Dermis microvascular lymphatic vessel endothelial cell (primary cell): ENCODE measurements at places on chromosomes 3 and 15. TPM values are rescaled to one million over a fixed set of nuclear protein-coding genes. Genes with fewer than 3 reads are reported as not detected.

DNA sequence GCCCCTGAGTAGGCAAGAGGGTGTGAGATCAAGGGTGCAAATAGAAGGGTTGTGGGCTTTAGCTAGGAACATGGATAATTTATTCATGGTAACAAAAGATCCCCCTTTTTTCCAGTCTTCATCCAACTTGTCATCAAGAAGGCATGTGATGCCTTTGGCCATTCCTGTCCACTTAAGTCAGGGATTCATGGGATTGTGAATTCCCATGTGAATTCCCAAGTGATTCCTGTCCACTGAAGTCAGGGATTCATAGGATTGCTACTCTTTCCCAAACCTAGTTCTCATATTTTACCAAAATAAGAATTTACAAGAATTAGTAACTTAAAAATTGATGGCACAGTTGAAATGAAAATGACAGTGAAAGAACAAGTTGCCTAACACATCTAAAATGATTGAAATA, 40.8 kb downstream of the HMG20A start:
- no peak for DNase-seq

GRCh38 chr3:149992416-149993058, 21.8 kb upstream of the PFN2 start:
- DNase-seq, result no peak

- no peak for DNase-seq
Measured at GRCh38 chr3:187044206-187044605, 95.1 kb downstream of the RPL39L start.

DNA sequence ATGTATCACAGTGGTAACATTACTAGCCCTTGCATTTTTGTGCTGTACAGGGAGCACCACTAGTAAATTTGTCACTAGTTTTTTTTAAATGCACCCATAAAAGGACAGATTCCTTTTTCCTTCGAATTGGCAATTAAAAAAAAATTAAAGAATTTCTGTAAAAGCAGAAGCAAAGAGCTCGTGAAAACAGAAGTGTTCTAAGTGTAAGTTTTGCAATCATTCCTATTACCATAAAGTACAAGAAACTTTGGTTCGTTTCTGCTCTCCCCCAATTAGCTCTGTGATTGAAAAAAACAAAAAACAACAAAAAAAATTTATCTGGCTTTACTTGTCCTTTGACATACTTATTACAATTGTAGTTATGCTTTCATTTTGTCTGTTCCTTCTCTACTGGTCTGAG, 5.3 kb downstream of the SERP1 start:
- no peak for DNase-seq

The STARD5 gene
- 0.77 and 1.9 TPM in 2 replicates for total RNA-seq

GRCh38 chr3:192382861-192383260, 344.5 kb downstream of the FGF12 start:
- DNase-seq, result no peak

The PXYLP1 gene
- total RNA-seq, result 0.39 and 0.76 TPM in 2 replicates

DNA sequence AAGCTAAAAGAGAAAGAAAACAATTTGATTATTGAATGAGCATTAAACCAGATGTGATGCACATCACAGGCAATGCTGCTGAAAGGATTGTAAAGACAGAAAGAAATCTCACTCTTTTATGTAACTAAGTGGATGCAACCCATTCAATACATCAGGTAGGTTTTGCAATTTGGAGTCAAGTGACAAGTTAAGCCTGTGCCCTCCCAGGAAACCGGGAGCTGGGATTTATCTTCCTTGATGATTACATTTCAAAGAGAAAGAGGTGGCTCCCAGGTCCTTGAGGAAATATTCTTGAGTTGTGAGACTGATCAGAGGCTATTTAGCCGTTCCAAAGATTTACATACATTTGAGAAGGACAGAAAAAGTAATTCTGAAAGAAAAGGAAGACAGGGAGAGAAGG, 219.0 kb upstream of the PROK2 start:
- DNase-seq, result no peak

DNA sequence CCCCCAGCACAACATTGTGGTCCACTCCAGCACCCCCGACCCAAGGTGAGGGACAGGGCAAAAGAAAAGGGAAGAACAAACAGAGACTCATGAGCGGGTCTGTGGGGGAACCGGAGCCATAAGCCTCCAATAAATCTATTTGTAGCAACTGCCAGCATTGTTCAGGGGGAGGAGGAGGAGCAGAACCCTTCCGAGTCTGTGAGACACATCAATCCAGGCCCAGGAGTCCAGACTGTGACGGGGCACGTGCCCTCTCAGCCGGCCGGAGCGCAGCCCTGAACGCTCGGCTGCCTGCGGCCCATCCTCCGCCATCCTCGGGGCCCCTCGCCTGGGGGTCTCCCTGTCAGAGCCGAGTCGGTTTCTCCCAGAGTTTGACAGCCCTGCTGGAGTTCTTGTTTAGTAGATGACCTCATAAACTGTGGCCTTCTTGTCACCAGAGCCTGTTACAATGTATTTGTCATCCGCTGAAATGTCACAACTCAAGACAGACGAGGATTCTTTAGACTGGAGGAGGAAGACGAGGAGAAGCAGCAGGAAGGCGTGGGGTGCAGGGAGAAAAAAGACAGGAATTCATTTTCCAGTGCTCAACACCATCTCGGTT, 47.9 kb downstream of the TLE3 start:
- no peak for DNase-seq

The FNDC3B gene
- total RNA-seq, result 71.8 and 101 TPM in 2 replicates

- DNase-seq, result no peak
Measured at GRCh38 chr15:95298729-95299128, 1031.8 kb upstream of the NR2F2 start.

DNA sequence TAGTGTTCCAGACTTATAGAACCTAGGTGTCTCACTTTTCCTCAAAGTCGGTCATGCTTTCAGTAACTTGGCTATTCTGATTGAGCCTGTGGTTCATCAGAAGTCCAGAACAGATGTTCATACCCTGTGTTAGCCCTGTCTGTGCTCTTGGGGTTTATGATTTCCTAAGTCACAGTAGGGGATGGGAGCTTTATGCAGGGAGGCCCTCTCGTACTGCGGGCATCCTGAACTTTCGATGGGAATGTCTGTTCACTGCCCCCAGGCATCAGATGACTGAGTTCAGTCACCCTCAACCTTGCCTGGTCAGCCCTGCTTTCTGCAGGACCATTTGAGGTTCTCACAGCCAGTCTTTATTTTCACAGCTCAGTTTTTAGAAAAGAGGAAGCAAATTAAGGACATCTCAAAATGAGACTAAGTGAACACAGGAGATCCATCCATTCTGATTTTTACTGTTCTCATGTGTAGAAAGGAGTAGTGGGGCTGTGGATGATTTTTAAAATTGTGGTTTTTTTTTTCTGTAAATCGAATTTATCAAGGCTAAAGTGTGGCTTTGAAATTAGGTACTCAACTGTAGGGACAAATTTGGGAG, 71.3 kb downstream of the CMTM8 start:
- no peak for DNase-seq

The ZBED2 gene
- total RNA-seq, result under 0.01 TPM in 1 of 2 replicates, not detected in the other

The C3orf49 gene
- total RNA-seq, result not detected in 2 replicates

DNA sequence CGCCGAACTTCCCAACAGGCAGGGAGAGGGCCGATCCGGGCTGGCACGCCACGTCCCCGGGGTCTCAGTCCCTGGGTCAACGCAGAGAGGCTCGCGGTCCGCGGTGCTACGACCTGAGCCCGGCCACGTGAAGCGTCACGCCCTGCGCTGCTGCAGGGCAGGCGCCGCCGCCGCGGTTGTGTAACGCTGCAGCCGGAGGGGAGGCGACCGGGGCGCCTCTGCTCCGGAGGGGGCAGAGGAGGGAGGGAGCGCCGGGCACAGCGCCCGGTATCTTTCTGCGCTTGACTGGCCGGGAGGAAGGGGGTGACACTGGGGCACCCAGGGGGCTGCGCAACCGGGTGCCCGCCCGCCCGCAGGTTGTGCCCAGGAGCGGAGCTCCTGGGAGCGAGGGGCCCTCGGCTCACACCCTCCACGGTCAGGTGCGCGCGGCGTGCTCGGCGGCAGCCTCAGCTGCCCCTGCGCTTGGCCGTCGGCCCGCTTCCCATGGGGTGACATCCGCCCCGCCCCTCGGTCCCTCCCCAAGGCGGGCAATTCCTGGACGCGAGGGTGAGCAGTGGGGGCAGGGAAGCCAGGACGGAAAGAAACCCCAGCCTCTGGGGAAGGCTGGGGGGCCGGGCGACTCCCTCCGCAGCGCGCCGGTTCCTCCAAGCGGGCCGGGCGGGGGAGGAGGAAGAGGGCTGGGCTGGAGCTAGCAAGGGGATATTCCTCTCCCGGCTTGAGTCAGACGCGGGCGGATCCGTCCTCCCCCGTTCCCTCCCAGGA, 852 bp upstream of the BHLHE40 start:
- peak; percentile 85 for DNase-seq

The ARPIN gene
- 10.7 and 11.4 TPM in 2 replicates for total RNA-seq

The ROBO2 gene
- total RNA-seq, result under 0.01 TPM in 1 of 2 replicates, not detected in the other
